NCI-H226 (cell line): ENCODE measurements at places on chromosomes 3 and 15.

GRCh38 chr3:88137836-88138235, 11.9 kb upstream of the C3orf38 start:
- DNase-seq = no peak

DNA sequence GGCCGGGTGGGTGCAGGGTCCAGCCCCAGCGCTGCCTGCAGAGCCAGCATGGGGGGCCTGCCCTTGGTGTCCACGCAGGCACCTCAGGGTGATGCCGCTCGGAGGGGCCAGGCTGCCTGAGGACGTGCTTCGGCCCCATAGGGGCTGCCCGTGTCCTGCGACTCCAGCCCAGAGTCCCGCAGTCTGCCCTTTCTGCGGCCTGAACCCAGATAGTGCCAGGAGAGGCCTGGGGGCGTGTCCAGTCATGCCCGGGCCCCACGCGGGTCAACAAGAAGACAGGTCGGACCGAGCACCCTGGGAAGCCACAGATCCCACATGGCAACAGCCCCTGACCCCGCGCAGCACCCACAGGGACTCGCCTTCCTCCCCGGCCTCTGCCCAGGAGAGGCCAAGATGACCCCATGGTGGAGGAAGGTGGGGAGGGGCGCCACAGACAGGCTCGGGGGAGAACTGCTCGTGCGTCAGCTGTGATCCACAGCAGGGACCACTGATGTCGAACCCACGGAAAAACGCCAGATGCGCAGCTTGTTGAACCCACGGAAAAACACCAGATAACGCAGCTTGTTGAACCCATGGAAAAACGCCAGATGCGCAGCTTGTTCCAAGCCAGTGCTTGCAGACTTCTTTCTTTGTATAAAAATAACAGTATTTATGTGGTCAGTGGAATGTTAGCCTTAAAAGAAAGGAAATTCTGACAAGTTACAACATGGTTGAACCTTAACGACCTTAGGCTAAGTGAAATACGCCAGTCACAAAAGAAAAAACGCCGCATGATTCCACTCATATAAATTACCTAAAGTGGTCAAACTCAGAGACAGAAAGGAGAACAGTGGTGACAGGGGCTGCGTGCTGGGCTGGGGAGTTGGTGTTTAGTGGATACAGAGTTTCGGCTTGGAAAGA, 28.5 kb downstream of the CYFIP1 start:
- DNase-seq = no peak

- DNase-seq = no peak
Observed at GRCh38 chr3:183158113-183158512, 4.4 kb downstream of the LAMP3 start.

GRCh38 chr3:168102735-168103410, 7.1 kb upstream of the GOLIM4 start:
- no peak for DNase-seq

DNA sequence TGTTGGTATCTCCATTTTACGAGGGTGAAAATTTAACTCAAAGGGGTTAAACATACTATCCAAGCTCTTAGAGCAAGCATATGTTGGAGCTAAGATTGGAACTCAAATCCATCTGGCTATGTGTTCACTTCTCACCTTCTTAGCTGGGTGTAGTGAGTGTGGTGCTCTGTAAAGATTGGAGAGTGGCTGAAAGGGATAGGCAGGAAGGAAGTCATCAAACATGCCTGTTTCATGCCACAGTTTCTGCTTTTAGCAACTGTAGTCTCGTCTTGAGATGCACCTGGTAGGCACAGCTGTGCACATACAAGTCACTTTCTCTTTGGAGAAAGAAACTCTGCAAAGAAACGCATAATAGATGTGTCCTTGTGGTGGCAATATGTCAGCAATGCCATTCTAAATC, 189.1 kb upstream of the MDFIC2 start:
- DNase-seq = no peak

DNA sequence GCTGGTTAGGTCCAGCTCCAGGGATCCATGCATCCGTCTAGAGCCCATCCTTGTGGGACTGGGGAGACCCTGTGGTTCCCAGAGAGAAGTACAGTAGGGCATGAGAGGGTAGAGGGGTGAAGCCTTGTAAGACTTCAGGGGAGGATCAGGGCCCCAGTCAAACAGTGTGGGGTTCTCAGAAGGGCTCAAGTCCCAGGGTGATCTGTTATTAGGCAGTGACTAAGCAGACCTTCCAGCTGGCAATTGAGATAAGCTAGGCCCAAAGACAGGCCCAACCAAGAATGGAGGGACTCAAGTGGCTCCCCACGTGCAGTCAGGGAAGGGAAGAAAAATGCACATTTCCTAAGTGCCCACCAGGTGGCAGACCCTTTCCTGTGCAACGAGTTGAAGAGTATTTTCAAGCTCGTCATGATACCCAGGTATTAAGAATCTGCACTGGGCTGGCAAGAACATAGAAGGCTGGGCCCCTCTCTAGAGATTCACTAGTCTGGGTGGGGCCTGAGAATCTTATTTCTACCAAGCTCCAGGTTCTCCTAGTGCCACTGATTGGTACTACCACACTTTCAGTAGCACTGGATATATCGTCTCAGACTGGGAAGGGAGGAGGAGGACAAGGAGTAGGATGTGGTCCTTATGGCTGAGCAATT, 240.8 kb downstream of the NR1D2 start:
- peak; percentile 33 for DNase-seq

DNA sequence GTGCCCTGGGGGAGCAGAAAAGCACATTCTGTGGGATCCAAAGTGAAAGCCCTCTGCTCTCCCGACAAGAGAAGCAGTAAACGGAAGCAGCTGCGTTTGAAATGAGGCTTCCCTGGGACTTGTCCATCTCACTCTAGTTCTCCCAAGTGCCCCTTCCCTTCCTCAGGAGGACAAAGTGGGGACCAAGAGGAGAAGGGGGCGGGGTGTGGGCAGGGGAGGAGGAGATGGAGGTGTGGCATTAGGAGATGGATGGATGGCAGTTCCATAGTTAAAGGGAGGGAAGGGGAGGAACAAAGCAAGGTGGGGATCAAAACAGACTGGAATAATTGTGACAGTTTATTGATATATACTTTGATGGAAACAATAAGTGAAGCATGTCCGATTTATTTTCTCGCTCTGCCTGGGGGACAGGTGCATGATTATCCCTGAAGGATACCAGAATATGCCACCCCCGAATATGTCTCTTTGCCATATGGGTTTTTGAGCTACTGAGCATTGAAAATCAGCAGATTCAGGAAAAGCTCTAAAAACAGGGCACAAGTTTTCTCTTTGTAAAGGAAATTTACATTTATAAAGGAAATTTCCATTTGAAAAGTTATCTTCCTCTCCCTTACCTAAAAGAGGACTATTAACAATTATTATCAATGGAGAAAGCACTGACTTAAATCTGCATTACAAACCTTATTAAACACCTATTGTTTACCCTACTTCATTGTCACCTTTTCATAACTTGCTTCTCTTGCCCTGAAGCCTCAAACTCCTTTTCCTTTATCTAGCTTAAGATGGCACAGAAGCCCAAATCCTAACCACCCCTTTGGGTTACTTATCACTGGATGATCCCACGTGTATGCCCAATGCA, 58.9 kb upstream of the DAZL start:
- DNase-seq = no peak
